ENCODE measurements at places on chromosomes 13 and 19. TPM values are rescaled to one million over a fixed set of nuclear protein-coding genes. Genes with fewer than 3 reads are reported as not detected.

- no peak for DNase-seq
These were observed 19.4 kb downstream of the NOTCH3 start for GRCh38 chr19:15181394-15181793.

DNA sequence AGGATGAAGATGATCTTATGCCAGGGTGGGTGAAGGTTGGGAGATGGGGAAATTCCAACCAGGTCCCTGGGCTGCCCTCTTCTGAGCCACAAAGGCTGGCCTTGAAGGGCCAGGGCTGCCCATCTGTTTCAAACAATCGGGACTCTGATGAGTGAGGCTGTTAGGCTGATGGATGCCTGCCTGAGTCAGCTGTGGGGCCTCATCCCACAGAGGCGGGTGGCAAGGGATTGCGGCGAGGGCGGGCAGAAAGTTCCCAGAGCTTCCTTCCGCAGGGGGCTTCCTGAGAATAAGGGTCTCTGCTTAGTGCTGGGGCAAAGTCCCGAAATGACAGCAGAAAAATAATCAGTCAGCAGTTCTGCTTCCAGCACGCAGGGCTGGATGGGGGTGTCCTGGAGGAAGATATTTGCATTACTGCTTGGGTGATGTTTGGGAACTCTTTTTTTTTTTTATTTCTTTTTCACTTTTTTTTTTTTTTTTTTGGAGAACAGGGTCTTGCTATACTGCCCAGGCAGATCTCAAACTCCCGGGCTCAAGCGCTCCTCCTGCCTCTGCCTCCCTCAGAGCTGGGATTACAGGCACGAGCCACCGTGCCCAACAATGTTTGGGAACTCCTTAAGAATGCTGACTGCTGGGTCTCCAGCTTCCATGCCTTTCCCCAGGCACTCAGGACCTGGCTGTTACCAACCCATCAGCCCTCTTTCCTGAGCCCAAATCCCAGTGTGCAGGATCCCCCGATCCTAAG, 14.1 kb downstream of the SH3GL1 start:
- no peak for DNase-seq

Gene CEACAM19
- polyA plus RNA-seq: 5.0 TPM

DNA sequence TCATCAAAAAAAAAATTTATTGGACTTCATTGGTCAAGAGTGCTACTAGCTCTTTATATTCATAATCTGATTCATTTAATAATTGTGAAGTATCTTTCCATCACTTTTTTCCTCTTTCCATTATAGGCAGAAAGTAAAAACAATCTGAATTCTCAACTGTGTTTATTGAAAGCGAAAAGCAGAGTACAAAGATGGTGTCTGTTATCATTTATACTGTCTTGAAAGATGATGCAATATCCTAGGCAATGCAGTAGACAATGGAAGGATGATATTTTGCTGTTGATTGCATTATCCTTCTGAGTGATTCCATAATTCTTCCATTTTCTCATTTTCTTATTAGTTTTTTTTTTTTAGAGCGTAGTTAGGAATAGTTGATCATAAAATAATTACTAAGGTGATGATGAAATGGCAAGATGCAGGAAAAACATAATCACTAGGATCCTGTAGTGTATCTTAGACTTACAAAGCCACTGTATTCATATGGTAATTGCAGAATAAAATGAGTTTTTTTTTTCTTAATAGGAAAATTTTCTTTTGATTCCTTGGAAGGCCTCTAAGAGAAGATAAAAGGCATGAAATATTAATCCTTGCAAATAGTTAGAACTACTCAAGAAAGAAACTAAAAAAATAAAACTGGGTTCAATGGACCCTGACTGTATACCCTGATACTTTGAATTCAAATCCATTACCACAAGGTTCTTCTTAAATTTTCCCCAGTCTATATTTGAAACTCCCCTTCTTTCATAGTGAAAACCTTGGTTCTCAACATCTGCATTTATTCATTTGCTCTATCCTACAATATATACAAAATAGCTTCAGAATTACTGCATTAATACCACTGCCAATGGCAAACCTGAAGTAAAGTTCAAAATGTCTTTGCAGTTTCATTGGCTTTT, 11.6 kb downstream of the URI1 start:
- no peak for DNase-seq

GRCh38 chr13:108212886-108213285, 2.5 kb downstream of the LIG4 start:
- DNase-seq: no peak

GRCh38 chr19:46404753-46405468, 8.5 kb downstream of the CCDC8 start:
- peak; percentile 81 for DNase-seq

DNA sequence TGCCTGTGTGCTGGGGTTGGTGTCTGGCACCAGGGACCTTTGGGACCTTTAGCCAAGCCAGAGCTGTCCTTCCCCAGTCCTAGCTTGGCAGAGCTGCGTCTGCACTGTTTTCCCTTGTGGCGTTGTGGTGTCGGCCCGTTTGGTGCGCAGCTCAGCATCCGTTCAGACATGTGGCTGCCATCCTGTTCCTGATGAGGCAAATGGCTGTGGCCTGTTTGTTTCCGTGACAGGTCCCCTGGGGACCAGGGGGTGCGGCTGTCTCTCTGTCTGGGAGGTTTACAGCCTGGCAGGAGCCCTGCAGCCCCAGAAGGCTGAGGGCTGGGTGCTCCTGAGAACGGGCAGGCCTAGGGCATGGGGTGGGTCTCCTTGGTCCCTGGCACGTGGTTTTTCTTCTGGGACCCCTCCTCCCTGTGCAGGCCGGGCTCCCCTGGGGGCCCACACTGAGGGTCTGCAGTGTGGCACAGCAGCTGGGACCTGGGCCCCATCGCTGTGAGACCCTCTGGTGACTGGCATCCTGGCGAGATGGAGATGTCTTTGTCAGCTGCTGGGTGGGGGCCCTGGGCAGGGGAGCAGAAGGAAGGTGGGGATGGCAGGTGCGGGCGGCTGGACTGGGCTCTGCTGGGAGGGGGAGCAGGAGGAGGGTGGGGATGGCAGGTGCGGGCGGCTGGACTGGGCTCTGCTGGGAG, 4.0 kb downstream of the SPPL2B start:
- DNase-seq: no peak

DNA sequence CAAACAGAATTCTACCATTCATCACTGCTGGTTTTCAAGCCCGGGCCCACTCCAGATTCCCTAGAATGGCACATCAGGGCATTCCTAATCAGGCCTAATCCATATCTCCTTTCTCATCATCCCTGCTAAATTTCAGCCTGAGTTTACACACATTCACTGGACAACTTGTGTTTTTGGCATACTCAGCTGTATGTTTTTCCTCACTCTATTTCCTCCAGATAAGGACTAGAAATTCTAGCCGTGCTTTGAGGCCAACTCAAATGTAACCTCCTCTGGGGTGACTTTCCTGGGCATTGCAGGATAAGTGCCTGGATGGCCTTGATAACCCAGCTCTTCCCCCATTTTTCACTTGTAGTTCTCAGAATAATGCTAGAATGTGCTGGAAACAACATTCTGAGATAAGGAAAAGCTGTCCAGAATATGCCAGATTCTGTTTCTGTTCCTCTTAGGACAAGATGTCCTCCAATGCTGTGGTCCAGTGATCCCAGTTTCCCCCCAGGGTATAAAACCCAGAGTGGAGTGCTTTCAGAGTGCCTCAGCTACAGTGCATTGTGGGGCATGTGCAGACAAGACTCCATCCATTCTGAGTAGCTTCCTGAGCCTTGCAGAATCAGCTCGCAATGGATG, 66.9 kb upstream of the CLDN10 start:
- peak; percentile 57 for DNase-seq

GRCh38 chr13:99967869-99968520, 3.6 kb downstream of the ZIC5 start:
- no peak for DNase-seq

- no peak for DNase-seq
These were observed 949.7 kb upstream of the SLITRK1 start for GRCh38 chr13:84831666-84832657.

Gene RCBTB2
- polyA plus RNA-seq: 13.2 TPM

- DNase-seq: peak; percentile 56
These were observed 56.7 kb downstream of the STARD13 start for GRCh38 chr13:33228648-33229445.

- no peak for DNase-seq
These were observed 53.9 kb upstream of the OBI1 start for GRCh38 chr13:78712831-78713230.

- DNase-seq: peak; percentile 63
These were observed 1637.4 kb downstream of the PCDH9 start for GRCh38 chr13:65592731-65593130.

Gene PRKCG
- 4.2 TPM for polyA plus RNA-seq

GRCh38 chr19:34457446-34457845, 24.1 kb upstream of the WTIP start:
- DNase-seq: no peak

Gene TNNI3
- polyA plus RNA-seq: 49.8 TPM

GRCh38 chr19:4524808-4525562, 6.7 kb upstream of the PLIN4 start:
- DNase-seq: peak; percentile 61

DNA sequence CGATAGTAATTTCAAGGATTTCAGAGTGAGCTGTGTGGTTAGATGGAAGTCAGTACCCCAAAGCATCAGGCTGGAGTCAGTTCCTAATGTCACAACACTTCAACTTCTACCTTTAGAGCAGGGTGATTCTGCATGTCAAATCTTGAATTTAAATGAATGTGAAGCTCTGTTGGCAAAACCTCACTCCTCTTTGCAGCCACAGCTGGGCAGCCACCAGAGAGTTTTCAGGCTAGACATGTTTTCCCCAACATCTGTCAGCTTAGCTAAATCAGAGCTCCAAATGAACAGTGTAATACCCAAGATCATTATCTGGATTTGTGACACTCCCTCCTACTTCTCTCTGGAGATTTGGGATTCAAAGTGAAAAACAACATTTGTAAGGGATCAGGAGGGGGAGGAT, 33.7 kb upstream of the OLFM4 start:
- DNase-seq: no peak
